ENCODE measurements at places on chromosomes 2 and 18.
A peak's percentile ranks its signal among the peaks of the same experiment; 100 is the strongest.

DNA sequence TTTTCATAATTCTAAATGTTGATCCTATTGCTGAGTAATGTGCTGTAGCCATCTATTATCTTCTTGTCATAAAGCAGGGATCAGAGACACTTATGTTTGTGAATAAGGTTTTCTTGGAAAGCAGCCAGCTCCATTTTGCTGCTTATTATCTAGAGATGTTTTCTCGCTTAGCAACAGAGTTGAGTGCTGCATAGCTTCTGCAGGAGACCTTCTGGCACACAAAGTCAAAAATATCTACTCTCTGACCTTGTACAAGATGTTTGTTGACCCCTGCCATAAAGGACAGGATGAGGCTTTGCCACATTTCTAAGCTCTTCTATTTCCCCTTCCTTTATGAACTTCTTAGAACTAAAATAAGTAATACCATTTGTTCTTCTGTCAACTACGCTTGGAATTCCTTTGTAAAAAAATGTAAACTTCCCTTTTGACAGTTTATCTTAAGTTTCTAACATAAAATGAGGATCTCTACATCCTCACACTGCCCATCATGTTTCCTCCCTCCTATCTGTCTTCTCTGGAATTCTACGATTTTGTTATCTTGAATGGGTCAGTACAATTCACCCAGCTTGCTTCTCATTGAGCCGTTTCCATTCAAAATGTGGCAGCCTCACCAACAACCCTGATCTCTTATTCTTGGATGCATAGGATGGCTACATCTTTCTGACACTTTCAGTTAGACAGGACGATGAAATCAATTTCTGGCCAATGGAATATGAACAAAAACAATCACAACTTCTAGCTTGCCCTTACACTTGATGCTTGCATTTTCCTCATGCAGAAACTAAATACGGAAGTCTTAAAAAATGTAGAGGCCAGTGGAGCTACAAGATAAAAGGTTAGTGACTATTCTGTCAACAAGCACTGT is 1377.0 kb downstream of the SUCLG1 start:
- DNase-seq: peak; percentile 56

- DNase-seq: no peak
These were observed 53.1 kb downstream of the KCTD1 start for GRCh38 chr18:26495287-26495686.

DNA sequence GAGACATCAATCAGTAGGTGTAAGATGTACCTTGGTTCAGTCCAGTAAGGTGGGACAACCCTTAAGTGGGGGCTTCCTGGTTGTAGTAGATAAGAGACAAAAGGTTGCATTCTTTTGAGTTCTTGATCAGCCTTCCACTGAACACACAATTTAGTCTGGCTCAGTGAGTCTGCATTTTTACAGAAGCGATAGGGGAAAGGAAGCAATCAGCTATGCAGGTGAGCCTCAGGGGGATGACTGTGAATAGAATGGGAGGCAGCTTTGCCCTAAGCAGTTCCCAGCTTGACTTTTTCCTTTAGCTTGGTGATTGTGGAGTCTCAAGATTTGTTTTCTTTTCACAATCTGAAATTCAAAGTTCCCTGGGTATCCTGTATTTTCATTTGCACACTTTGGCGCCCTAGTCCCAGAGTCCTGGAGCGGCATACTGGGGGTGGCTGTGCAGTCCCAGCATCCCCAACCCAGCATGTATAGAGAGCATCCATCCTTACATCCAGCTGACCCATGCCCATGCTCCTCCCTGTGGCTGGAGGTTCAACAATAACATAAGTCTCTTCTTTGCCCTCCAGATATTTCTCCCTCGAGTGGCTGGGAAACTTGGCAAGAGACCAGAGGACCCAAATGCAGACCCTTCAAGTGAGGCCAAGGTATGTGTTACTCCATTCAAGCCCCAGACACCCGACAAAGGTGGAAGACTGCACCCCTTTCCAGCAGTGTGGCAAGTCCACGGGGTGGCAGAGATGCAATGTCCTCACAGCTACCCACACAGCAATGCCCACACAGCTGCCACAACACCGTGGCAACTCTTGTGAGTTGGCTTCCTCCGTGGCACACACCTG is 20.1 kb upstream of the PRLH start:
- DNase-seq: no peak

DNA sequence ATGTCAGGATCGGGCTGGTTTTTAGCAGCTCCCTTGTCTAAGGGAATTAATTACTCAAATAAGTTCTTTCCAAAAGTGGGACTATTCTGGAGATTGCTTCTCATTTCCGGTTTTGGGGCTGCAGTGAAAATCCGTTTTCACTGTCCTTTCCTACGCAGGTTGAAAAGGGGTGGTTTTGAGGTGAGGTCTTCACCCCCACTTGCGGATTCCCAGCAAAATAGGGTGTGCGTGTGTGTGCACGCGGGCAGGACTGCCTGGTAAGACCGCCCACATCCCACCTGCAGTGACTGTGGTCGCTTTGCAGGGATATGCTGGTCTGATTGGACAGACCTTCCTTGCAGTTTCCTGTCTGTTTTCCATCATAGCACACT is 472 bp upstream of the PLEKHM3 start:
- DNase-seq: no peak

DNA sequence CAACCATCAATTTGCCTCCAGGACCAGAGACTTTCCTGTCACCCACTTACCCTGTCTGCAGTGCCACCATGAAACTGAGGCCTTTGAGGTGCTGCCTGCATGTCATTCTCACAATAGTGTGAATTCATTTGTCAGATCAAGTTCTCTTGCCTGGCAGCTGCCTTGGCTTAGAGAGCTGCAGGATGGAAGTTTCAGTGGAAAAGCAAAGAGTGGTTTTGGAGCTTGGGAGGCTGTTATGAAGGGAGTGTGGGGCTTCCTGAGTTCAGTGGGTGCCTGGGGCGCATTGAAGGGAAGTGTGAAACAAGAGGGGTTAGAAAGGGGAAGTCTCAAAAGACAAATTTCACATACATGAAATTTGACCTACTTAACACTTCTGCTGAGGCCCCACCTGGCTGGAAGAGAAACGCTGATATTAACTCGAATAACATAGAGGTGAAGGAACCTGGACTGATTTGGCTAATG is 7.9 kb upstream of the LBH start:
- no peak for DNase-seq

- no peak for DNase-seq
These were observed 328.1 kb downstream of the EXOC6B start for GRCh38 chr2:72497763-72498162.

DNA sequence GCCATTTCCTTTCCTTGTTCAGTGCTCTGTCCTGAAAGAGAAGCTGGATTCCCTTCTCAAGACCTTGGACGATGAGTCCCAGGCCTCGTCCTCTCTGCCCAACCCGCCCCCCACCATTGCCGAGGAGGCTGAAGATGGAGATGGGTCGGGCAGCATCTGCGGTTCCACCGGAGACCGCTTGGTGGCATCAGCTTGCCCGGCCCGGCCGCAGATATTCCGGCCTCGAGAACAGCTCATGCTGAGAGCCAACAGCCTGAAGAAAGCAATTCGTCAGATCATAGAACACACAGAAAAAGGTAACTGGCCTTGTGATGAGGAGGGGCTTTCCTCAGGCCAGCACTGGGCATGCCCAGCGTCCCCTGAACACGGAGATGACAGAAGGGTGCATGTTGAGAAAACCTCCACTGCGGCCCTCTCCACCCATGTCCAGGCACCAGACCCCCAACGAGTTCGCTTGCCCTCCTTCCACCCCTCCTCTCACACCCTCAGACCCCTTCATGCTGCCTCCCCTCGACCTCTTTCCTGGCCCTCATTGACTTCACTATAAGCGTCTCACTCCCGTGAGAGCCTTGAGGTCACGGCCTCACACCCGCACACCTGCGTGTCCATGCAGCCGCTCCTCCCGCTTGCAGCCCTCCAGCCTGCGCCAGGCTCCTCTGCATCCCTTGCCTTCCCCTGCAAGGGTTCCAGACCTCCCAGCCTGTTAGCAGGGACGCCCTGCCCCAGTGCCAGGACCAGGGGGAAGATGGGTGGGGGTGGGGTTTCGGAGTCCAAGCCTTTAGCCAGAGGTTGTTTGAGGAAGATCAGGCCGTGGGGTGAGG is 95.0 kb downstream of the DGKD start:
- no peak for DNase-seq

GRCh38 chr2:112110966-112111365 is 27.2 kb upstream of the FBLN7 start:
- no peak for DNase-seq

GRCh38 chr18:74331404-74331803 is 15.8 kb downstream of the C18orf63 start:
- DNase-seq: peak; percentile 52

DNA sequence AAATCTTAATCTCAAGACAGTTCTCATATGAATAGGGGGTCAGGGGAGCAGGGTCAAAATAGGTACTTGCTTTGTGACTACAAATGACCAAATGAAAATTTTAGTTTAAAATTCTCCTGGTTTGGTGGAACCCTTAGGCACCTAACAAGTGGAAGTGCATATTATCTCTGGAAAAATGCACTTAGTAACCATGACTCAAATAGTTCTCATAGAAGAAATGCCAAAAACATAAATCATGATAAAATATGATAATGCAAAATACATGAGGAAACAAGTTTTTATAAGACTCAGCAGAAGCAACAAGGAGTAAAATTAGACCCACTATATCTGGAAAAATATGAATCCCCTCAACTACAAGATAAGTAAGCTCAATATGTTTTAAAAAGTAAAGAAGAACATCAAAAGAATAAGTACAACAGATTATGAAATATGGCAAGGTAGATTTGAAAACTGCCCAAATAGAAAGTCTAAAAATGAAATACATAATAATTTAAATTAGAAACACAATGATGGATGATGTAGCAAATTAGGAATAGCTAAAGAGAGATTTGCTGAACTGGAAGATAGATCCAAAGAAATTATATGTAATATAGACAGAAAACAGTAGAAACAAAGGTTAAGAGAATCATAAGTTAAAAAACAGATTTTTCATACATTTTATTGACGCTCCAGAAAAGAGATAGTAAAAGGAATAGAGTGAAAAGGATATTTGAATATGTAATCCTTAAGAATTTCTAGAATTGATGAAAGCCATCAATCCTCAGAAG is 308.3 kb downstream of the SETBP1 start:
- no peak for DNase-seq

- no peak for DNase-seq
These were observed 14.8 kb downstream of the TWIST2 start for GRCh38 chr2:238862701-238863100.

GRCh38 chr18:4454537-4455112 is 482 bp downstream of the DLGAP1 start:
- DNase-seq: no peak

- DNase-seq: no peak
These were observed 1.5 kb upstream of the TTC39C start for GRCh38 chr18:24013051-24013450.

DNA sequence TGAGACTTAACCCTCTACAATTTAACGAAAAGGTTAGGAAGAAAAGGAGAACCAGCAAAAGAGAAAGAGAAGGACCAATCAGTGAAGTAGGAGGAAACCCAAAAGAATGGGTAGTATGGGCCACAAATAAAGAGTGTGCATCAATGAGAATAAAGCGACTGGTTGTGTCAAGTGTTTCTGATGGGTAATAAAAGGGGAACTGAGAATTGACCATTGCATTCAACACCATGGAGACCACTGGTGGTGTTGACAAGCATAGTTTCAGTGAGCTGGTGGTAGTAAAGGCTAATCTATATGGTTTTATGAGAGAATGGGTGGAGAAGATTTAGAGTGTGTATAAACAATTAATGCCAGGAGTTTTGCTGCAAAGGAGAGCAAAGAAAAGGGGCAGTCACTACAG is 75.4 kb downstream of the CSRNP3 start:
- no peak for DNase-seq

DNA sequence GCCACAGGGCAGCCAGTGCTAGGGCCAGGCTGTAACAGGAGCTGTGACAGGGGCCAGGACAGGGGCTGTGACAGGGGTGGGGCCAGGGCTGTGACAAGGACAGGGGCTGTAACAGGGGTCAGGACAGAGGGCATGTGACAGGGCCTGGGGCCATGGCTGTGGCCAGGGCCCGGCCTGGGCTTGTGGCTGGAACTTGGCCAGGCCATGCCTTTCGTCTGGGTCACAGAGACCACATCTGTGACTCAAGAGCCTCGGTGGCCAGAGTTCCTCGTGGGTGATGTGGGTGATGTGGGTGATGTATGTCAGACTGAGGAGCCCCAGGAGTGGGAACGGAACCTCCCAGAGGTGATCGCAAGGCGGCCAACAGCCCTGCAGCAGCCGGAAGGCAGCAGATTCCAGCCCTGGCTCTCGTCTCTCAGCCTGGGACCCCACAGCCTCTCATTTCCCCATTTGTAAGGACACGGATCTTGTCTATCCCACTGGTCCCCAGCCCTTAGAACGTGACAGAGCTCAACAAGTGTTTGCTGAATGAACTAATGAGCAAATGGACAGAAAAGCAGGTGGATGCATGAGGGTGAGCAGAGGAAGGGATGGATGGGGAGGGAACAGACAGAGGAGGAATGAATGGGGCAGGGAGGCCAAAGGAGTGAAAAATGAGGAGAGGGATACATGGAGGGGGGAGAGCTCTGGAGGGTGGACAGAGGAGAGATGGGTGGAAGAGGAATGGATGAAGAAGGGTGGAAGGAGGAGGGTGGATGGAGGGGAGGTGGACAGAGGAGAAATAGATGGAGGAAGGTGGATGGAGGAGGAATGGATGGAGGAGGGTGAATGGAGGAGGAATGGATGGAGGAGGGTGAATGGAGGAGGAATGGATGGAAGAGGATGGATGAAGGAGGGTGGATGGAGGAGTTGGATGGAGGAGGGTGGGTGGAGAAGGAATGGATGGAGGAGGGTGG is 17.3 kb downstream of the ESPNL start:
- DNase-seq: no peak

- no peak for DNase-seq
These were observed 28.2 kb downstream of the MYCN start for GRCh38 chr2:15968280-15969178.

DNA sequence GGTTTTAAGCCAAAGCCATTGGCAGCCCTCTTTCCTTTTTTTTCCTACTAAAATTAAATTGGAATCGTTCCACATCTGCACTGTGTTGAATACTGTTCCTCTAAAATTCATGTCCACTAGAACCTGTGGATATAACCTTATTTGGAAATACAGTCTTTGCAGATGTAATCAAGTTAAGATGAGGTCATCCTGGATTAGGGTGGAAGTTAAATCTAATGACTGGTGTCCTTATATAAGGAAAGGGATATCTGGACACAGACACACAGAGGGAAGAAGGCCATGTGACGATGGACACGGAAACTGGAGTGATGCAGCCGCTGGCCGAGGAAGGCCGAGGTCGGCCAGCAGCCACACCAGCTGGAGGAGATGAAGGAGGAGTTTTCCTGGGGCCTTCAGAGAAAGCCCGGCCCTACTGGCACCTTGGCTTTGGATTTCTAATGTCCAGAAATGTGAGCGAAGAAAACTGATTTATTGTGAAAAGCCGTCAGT is 49.4 kb downstream of the LONRF2 start:
- DNase-seq: no peak

- no peak for DNase-seq
These were observed 88.1 kb downstream of the NDUFA10 start for GRCh38 chr2:239936838-239937581.

GRCh38 chr2:90069290-90069894 is 1377.9 kb downstream of the RPIA start:
- DNase-seq: no peak

- no peak for DNase-seq
These were observed 228.6 kb downstream of the SETBP1 start for GRCh38 chr18:44909191-44909719.

GRCh38 chr2:135246711-135247270 is 194.7 kb downstream of the RAB3GAP1 start:
- DNase-seq: no peak

Measured in HFF-Myc (cell line).